ENCODE measurements at places on chromosomes 5 and 9.

GRCh38 chr9:81665322-81665871 is 23.9 kb downstream of the TLE1 start:
- no peak for DNase-seq

DNA sequence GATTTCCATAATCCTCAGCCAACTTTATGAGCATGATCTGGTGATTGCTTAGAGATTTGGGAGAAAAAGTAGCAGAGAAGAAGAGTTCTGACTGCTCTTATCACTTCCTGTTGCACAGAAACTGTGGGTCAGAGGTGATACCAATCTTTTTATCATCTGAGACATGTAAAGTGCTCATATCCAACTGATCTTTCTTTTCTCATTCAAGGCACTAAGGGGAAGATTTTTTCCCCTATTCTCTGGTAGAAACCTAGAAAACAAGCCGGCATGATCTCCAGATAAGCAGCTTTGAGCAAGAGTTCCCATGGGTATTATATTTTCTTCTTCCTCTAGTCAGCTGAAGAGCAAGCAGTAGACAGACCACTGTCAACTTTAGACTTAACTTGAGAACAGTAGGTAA is 29.0 kb upstream of the GPR150 start:
- DNase-seq, result no peak

GRCh38 chr5:174501461-174502069 is 222.8 kb upstream of the MSX2 start:
- DNase-seq, result no peak

- DNase-seq, result no peak
These were observed 8.7 kb downstream of the FAM193B start for GRCh38 chr5:177545487-177546257.

GRCh38 chr9:79562749-79563386 is 8.9 kb upstream of the TLE4 start:
- DNase-seq, result no peak

DNA sequence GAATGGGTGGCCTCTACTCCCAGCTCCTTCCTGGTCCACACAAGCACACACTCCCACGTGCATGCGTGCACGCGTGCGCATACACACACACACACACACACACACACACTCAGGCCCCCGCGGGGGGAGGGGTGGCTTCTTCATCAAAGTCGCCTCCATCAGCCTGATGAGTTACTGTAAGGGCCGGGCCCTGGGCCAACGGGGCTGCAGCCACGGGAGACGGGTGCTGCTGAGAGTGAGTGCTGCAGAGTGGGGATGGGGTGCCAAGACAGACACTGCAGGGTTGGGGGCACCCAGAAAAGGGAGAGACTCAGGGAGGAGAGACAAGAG is 18.1 kb downstream of the CNTFR start:
- DNase-seq, result no peak
